Activated CD8-positive, alpha-beta memory T cell treated with anti-CD3 and anti-CD28 coated beads, Interleukin-2, amount 50 U/mL, for 4 hours (primary cell): ENCODE measurements at places on chromosomes 1 and 21.

DNA sequence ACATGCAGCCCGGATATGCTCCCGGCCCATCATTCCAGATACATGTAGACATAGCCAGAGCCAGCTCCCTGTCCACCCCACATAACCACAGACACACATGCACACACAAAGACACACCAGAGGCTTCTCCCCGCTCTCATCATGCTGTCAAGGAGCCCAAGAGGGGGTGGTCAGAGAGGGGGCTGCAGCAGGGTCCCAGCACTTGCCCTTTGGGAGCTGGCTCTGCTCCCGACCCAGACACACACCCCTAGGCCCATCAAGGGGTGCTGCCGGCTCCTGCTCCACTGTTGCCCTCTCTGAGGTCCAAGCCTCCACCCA, 2.6 kb downstream of the PTAFR start:
- DNase-seq, result no peak

GRCh38 chr1:32798679-32799416, 18.3 kb downstream of the YARS1 start:
- no peak for DNase-seq

DNA sequence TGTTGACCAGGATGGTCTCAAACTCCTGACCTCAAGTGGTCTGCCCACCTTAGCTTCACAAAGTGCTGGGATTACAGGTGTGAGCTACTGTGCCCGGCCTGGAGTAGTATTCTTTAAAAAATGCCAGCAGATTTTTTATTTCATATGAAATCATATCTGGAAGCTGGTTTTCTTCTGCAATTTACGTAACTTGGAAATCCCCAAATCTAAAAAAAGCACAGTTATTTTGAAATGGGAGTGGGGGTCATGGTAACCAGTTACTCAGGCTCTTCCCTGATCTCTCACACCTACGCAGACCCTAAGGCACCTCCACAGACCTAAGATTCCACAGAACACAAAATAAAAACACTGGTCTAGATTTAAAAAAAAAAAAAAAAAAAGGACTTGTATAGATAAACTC, 219.8 kb downstream of the DAB1 start:
- DNase-seq, result no peak

DNA sequence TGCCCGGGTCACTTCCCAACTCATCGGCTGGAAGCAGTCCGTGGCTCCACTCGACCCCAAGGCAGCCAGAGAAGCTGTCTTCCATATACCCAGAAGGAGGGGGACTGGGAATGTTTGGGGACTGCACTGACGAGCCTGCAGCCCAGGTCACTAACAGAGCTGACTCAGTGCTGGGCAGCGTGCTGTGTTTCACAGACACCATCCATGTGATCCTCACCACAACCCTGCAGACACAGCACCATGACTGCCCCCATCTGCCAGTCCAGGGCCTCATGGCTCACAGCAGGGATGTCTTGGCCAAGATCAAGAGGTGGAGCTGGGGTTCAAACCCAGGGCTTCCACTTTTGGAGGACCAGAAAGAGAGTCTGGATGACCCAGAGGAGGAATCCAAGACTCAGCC, 67.9 kb downstream of the KLHDC7A start:
- no peak for DNase-seq

DNA sequence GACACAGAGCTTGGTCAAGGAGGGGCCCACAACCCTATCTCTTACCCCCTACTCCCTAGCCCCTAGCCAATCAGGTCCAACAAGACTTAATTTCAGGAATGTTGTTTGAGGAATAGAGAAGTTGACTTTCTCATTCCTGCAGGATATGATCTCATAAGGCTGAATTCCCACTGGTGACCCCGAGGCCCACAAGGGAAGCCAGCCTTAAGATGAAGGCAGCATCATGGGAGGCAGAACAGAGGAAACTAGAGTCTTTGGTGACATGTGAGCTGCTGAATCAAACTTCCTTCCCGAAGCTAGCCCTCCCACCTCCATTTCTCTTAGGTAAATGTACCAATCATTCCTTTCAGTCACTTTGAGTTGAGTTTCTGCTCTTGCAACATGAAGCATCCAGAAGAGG, 9.1 kb upstream of the PDIK1L start:
- no peak for DNase-seq

- no peak for DNase-seq
Measured at GRCh38 chr1:158026651-158027050, 33.2 kb downstream of the KIRREL1 start.

- DNase-seq, result no peak
Measured at GRCh38 chr1:89051300-89051954, 13.6 kb downstream of the GBP1 start.

DNA sequence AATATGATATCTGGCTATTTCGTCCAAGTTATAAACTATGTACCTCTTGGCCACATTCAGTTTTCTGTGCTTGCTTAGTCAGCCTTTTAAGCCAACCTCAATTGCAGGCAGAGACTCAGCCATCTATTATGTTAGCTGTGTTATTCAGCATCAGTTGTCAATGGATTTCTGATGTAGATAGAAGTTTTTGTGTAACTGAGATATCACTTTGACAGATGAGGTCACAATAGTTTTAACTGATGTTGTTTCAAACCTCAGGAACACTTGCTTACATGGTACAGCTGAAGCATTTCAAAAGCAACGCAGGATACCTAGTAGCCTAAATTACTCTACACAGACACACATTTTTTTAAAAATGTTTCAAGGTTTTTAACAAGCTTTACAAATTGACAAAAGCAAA, 1478.0 kb downstream of the NCAM2 start:
- DNase-seq, result no peak

GRCh38 chr1:31549809-31550620, 26.3 kb upstream of the TINAGL1 start:
- DNase-seq, result no peak

DNA sequence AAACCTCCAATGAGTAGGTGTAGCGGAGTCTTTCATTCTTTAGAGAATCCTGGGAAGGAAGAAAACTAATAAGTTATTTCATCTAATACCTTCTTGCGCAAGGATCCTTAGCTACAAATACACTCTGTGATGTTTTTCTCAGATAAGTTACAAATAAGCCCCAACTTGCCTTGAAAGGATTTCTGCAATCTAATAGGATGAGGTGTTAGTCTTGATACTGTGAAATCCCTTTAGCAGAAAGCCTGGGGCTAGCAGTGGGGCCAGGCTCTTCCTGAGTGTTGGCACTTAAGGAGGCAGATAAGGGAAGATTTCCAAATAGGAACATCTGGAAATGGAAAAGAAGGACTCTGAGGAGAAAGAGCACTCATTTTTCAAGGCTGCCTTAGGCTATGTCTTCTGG, 168.0 kb upstream of the DAB1 start:
- no peak for DNase-seq

DNA sequence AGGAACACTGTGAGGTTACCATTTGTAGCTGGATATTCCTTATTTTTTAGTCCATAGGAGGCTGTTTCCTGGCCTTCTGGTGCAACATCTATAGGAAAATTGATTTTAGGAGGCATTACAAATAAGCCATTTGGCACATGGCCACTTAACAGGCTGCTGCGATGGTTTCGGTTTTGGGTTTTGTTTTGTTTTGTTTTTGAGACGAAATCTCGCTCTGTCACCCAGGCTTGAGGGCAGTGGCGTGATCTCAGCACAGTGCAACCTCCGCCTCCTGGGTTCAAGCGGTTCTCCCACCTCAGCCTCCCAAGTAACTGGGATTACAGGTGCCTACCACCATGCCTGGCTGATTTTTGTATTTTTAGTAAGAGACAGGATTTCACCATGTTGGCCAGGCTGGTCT, 20.1 kb upstream of the LRRC8D start:
- no peak for DNase-seq

GRCh38 chr1:48807554-48808260, 31.0 kb upstream of the BEND5 start:
- DNase-seq, result no peak

GRCh38 chr1:40783001-40783905, at the start of gene KCNQ4:
Gene KCNQ4 (plus strand): TSS chr1:40783787. CDS start chr1:40784094, 307 bp downstream.
- DNase-seq, result peak; percentile 34

GRCh38 chr1:210822932-210823331, 311.0 kb downstream of the KCNH1 start:
- DNase-seq, result no peak

- no peak for DNase-seq
Measured at GRCh38 chr1:15851210-15852035, 3.9 kb downstream of the SPEN start.

DNA sequence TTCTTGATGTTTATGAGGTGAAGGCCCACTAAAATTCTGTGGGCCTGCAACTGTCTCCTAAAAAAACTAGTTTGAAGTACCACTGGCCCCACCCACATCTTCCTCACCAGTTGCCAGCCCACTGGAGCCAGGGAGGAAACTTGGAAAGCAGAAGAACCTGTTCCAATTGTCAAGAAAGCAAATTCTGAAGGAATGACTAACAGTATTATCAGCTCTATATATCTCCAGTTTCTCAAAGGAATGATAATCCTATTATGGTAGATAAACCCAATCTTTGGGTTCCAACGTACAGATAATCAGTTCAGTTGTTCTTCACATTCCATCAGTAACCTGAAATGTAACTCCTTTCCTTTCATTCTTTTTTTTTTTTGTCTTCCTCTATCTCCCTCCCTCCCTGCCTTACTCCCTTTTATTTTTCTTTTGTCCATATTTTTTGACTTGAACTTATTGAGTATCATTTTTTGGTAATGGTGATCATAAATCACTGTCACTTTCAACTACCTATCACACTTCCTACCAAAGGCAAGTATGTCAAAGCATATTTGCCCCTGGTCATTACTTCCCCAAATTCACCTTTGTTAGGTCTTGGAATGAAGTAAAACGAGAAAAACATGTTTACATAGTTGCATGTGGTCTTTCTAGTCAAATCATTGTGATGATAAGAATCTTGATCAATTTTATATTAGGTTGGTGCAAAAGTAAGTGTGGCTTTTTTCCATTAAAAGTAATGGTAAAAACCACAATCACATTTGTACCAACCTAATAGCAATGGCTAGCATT, 943.4 kb downstream of the TTLL7 start:
- no peak for DNase-seq

- peak; percentile 9 for DNase-seq
Measured at GRCh38 chr21:45328198-45329091, 40.8 kb upstream of the POFUT2 start.

DNA sequence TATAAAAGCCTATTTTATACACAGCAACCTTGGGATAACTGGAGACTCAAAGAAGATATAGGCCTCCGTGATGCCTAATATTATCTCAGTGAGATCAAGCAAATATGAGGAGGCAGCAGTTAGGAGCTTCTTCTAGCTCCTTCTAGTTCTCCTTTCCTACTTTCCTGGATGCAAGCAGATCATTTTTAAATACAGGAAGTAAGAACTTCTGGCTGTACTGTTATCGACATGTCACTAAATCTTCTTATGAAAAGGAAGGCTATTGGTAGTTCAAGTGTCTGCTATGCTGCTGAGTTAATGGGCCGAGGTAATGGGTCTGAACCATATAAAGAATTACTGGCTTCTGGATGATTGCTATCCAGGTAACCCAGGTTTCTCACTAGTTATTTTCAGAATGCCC, 15.9 kb downstream of the HSPA13 start:
- no peak for DNase-seq

GRCh38 chr1:203152158-203153034, 23.2 kb downstream of the MYBPH start:
- no peak for DNase-seq

DNA sequence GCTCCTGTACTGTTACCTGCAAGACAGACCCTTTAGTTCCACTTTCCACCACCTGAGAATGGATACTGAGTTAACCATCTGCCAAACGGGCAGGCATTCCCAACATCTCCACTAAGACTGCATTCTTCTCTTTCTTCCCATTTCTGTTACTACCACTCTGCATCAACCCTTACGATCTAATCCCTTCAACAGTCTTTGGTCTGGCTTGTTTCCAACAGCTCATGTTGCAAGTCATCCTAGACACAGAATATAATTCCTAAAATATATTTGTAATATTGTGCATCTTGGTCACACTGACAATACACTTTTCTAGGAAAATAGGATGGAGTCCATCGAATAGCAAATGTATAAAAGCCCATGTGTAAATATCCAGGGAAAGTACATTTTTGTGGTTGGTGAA, 166.7 kb downstream of the SIPA1L2 start:
- DNase-seq, result no peak

DNA sequence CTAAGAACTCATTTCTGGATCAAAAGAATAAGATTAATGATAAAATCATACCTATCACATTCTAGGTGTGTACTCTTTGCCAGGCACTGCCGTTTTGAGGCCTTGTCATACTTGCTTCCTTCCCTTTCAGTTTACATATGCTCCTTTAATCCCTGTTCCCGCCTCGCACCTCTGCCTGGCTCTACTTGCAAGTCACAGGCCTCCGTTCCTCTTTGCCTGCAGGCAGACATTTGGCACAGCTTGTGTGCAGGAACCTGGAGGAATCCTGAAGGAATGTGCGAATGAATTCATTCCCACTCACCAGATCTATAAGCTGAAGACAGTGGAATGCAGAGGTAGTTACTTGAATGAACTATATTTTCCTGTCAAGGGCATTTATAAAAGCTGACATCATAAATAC, 13.8 kb downstream of the WLS start:
- no peak for DNase-seq

DNA sequence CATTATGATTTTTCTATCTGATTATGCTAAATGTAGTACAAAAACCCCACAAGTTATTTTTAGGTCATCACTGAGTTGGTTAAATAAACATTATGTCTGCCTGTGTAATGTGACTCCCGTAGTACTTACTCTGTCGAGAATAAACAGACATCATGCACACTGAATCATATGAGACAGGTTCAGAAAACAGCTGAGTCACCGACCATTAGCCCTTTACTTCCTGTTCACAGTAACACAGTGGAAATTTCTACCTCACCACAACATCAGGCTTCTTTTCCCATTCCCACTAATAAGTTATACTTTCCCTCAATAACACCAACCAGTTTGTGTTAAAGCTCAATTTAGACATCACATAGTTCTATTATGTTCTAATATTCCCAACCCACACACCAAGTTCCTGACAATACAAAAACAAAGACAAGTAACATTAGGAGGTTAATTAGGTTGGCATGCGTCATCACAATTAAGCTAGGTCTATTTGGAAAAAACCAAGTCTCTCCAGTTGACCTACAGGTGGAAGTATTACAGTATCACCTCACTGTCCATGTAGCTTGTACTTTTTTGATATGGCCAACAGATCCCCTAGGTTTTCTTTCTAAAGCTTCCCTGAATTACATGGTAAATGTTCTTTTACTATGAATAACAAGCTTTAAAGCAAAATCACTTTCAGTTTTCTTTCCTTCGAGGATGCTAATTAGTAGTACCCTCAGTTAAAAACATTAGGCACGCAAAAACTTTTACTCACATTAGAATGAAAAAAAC, 154.2 kb downstream of the EIF4G3 start:
- no peak for DNase-seq

DNA sequence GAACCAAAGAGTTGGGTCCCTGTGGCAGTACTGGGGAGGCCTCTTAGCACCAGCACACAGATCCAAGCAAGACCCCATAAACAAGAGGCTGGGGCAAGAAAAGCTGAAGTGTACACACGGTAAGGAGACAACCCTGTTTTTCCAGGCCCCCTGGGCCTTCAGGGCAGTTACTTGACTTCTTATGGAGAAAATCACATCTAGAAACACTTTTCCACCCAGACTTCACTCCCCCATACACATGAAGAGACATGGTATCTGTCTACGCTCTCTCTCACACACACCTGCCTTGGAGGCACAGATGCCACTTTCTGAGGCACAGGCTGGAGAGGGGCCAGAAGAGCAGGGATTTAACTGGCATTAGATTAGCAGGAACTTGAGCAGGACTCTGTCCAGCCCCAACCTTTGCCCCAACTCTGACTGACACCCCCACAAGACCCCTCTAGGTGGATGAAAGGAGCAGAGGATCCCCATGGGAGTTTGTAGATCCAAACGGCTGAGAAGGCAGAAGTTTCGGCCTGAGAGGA, 2.2 kb downstream of the CERS2 start:
- DNase-seq, result no peak
